ENCODE measurements at places on chromosomes 1 and 21. TPM values are rescaled to one million over a fixed set of nuclear protein-coding genes. Genes with fewer than 3 reads are reported as not detected.

Gene EVA1B
- 16.3 TPM for total RNA-seq

Gene FMN2
- not detected for total RNA-seq

Gene TMEM82
- total RNA-seq, result not detected

Gene CELA2B
- total RNA-seq, result not detected

Gene CLEC20A
- total RNA-seq, result not detected

Gene CYP4A11
- total RNA-seq, result not detected

Gene KIF21B
- 37.6 TPM for total RNA-seq

DNA sequence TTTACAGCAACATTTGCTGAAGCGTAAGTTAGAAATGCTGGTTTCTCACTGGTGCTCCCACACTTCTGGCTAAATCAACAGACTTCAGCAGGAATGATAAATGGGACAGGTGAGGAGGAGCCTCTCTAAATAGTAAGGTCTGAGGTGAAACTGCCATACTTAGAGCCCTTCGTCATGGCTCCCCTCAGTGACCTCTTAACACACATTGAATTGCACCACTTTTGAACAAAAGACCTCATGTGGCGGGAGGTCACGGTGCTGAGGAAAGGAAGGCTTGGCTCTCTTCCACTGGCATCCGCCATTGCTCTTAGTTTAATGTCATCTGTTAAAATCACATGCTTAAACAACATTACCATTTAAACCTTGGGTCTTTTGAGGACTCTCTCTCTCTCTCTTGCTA, 3.4 kb downstream of the MAP3K7CL start:
- DNase-seq, result no peak
- no peak overlapping the region for H3K4me3 ChIP-seq

GRCh38 chr1:156745881-156746280, 5.0 kb upstream of the MRPL24 start:
- no peak for DNase-seq
- no peak overlapping the region for H3K4me3 ChIP-seq
- H3K27ac ChIP-seq, result no peak overlapping the region
- peaks cover 5% of the 10 kb centered on the region for H3K36me3 ChIP-seq
- no peaks in the 10 kb centered on the region for H3K27me3 ChIP-seq

- H3K4me1 ChIP-seq, result no peaks in the 10 kb centered on the region
- no peaks in the 10 kb centered on the region for H3K36me3 ChIP-seq
- no peak overlapping the region for H3K27ac ChIP-seq
- H3K4me3 ChIP-seq, result no peak overlapping the region
- no peak for DNase-seq
- H3K27me3 ChIP-seq, result no peaks in the 10 kb centered on the region
Observed at GRCh38 chr1:4175566-4176405, 275.7 kb upstream of the C1orf174 start.

- H3K27ac ChIP-seq, result no peak overlapping the region
- no peak overlapping the region for H3K4me3 ChIP-seq
- H3K27me3 ChIP-seq, result no peaks in the 10 kb centered on the region
- no peaks in the 10 kb centered on the region for H3K4me1 ChIP-seq
- DNase-seq, result no peak
- no peaks in the 10 kb centered on the region for H3K36me3 ChIP-seq
Observed at GRCh38 chr1:57376041-57376440, 47.8 kb downstream of the DAB1 start.

DNA sequence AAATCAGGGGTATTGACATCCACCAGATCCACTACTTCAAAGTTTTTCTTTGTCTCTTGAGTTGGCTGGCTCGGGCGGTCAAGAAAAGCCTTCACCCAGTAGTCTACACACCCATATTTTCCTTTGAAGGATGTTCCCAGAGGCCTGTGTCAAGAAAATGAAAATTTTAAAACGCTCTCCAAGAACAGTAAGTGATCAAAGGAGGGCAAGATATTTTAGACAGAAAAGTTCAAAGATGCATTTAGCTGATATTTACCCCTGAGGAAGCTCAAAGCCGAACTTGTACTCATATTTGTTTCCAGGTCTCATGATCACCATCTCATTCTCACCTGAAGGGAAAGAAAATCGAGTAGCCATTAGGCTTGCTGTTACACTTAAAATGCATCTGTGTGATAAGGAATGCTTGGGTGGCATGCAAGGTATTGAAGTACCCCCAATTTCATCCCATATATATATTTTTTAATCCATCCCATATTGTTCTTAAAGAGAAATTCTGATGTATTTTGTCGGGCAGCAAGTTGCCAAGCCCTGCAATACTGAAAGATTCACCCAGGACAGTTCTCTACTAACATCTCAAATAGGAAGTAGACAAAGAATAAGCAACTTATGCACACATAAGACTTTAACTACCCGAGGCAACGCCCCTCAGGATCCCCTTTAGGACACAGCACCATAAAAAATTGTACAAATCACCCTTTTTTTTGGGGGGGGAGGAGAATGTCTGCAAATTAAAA, 1.1 kb downstream of the TXNIP start:
- H3K4me1 ChIP-seq, result peaks cover 50% of the 10 kb centered on the region
- H3K27ac ChIP-seq, result peak overlapping the region; percentile 92
- peak overlapping the region; percentile 99 for H3K4me3 ChIP-seq

DNA sequence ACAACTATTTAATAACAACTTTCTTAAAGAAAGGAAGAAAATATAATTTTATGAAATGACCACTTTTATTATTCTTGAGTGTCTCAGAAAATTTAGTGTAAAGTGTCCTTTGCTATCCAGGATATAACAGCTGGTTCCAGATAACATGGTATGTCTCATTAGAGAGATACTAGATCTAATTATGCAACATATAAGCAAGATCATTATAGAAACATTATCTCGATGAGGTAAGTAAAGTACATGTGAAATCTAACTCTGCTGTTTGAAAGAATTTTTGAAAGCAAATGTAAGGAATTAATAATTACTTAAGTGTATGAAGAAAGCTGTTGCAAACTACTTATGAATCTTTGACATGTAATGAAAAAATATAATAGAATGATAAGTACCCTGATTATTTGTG, 887.4 kb upstream of the CXADR start:
- H3K4me1 ChIP-seq, result no peaks in the 10 kb centered on the region
- no peak for DNase-seq
- H3K36me3 ChIP-seq, result no peaks in the 10 kb centered on the region
- H3K27me3 ChIP-seq, result no peaks in the 10 kb centered on the region

DNA sequence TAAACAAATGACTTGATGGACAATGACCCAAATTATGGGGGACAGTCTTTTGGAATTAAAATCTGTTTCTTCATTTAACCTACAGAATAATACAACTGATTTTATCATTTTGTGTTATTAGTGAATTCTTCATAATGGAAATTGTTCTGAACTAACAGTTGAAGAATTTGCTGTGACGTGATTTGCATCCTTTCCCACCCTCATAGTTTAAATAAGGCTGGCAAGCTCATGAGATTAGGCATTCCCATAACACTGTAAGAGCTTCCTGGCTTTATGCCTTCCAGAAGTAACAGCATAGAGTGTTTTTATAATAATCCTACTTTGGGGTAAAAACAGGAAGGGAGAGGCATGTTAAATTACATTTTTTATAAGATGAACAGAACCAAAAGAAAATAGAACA, 95.7 kb downstream of the ATP6V1G3 start:
- no peak for DNase-seq
- H3K27ac ChIP-seq, result no peak overlapping the region
- no peak overlapping the region for H3K4me3 ChIP-seq
- no peaks in the 10 kb centered on the region for H3K27me3 ChIP-seq
- H3K36me3 ChIP-seq, result no peaks in the 10 kb centered on the region

DNA sequence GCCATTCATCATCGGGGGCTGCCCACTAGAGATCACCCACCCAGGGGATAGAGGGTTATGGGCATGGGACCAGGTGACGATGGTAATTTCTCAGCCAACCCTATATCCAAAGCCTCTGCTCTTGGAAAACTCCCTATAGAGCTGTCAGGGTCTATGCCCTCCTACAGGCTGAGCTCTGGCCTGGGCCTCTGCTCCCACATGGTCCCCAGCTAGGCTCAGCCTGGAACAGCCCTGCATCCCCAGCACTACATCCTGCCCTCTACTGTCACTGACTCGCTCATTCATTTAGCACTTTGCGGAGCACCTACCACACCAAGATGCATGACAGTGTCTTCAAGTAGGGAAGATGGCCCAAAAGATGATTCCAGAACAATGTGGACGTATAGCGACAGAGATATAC, 45.0 kb upstream of the EPS8L3 start:
- H3K36me3 ChIP-seq, result no peaks in the 10 kb centered on the region
- peaks cover 30% of the 10 kb centered on the region for H3K4me1 ChIP-seq
- no peak overlapping the region for H3K27ac ChIP-seq
- H3K27me3 ChIP-seq, result no peaks in the 10 kb centered on the region
- DNase-seq, result no peak

GRCh38 chr1:223312273-223312672, 51.7 kb downstream of the SUSD4 start:
- no peak for DNase-seq
- no peaks in the 10 kb centered on the region for H3K27me3 ChIP-seq

GRCh38 chr1:102858695-102859094, 249.6 kb downstream of the COL11A1 start:
- H3K4me3 ChIP-seq, result no peak overlapping the region
- no peaks in the 10 kb centered on the region for H3K36me3 ChIP-seq
- DNase-seq, result no peak
- H3K27me3 ChIP-seq, result no peaks in the 10 kb centered on the region
- no peak overlapping the region for H3K27ac ChIP-seq

DNA sequence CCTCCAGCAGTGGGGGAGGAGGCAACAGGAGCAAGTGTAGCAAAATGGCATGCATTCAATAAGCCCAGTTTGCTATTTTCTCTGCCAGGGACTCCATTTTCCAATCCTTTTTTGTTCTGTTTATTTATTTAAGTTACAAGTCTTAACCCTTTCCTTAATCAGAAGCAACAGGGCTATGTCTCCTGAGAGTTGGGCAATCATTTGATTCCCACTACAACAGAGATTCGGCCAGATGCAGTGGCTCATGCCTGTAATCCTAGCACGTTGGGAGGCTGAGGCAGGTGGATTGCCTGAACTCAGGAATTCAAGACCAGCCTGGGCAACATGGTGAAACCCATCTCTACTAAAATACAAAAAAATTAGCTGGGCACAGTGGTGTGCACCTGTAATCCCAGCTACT, 25.5 kb downstream of the RCC2 start:
- DNase-seq, result no peak
- H3K27me3 ChIP-seq, result no peaks in the 10 kb centered on the region
- no peak overlapping the region for H3K27ac ChIP-seq
- H3K4me3 ChIP-seq, result no peak overlapping the region
- H3K36me3 ChIP-seq, result peaks cover 81% of the 10 kb centered on the region

DNA sequence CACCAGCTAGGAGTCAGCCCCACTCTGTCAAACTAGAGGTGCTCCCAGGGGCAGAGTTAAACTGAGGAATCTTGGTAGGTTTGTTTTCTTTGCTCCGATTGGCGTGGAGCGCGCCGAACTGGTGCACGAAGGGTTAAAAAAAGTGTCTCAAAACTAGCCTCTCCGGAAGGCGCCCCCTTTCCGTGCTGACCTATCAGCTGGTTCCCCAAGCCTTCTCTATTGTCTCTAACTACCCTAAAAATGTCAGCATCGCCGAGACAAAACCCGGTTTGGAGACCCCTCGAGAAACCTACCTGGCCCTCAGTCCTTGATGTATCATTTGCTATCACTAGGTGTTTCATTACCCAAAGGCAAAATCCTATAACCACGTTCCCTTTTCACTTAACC, 2.2 kb downstream of the TGFB2 start:
- H3K4me3 ChIP-seq, result peak overlapping the region; percentile 61
- no peak for DNase-seq
- H3K36me3 ChIP-seq, result no peaks in the 10 kb centered on the region
- peaks cover 5% of the 10 kb centered on the region for H3K27me3 ChIP-seq

GRCh38 chr1:41662061-41662764, 177.7 kb upstream of the EDN2 start:
- H3K4me3 ChIP-seq, result no peak overlapping the region
- DNase-seq, result peak; percentile 85
- peaks cover 34% of the 10 kb centered on the region for H3K4me1 ChIP-seq

DNA sequence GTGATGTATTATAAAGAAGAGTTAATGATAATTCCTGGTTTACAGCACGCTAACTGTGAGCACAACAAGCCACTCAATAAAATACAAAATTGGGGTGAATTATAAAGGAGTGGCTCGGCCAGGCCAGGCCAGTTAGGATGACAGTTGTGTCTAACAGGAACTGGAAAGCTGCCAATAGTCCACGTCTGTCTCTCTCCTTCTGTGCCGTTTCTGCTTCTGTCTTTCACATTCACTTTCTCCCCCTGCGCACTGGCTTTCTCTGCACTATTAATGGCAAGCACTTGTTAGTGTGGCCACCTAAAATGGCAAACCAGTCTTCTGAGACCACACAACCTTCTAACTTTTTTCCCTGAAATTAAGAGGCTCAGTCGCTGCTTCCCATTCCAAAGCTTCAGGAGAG, 394.3 kb downstream of the NTNG1 start:
- H3K27me3 ChIP-seq, result no peaks in the 10 kb centered on the region
- H3K27ac ChIP-seq, result no peak overlapping the region
- no peak overlapping the region for H3K4me3 ChIP-seq
- H3K36me3 ChIP-seq, result no peaks in the 10 kb centered on the region

DNA sequence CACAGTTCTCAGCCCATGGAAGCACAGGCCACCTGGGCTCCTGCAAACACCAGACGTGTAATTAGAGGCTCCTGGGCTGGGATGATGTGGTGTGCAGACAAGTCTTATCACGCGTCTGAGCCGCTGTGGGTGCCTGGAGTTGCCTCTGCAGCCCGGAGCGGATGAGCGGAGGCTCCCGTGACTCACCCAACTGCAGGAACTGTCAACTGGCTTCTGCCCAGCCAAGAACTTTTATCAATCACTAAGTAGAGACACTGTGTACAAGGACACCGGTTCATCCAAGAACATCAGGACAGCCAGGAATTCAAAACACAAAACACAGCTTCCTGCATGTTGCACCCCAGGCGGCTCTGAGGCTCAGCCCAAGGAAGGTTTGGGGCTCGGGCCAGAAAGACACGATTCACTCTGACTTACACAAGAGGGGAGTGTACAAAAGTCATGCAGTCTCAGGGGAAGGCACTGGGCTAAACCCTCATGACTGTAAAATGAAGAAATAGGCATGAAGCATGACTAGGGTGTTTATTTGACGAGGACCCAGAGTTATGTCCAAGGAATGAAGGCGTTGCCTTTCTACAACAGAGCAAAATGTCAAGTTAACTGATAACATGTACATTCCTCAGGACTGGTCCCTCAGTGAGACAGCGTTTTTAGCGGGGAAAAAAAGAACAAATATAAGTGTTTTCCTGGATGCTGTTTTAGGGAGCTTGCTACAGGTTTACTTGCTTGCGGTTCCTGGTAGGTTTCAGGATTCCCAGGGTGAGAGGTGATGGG, 21.1 kb downstream of the ERRFI1 start:
- no peak overlapping the region for H3K27ac ChIP-seq
- H3K27me3 ChIP-seq, result no peaks in the 10 kb centered on the region
- DNase-seq, result no peak
- H3K36me3 ChIP-seq, result no peaks in the 10 kb centered on the region

DNA sequence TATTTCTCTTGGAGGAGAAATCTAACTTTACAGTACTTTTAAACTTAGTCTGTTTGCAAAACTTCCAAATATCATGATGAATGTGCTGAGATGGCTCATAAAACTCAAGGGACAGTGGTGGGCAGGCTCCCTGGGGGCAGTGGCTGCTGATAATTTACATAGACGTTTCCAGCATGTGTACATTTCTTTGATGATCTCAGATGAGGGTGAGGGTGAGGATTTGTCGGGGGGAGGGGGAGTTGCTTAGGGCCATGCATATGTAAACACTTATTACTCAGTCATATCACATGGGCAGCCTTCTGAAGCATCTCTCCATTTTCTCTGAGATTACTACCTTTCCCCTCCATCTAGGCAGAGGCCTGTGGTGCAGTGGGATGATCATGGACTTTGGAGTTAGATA, 152.9 kb upstream of the HMGB4 start:
- DNase-seq, result no peak
- H3K27me3 ChIP-seq, result no peaks in the 10 kb centered on the region
- no peaks in the 10 kb centered on the region for H3K4me1 ChIP-seq
- no peak overlapping the region for H3K4me3 ChIP-seq
- H3K27ac ChIP-seq, result no peak overlapping the region
